ENCODE measurements at places on chromosomes 4 and X.

GRCh38 chr4:35793045-35793722 is 451.1 kb downstream of the ARAP2 start:
- no peak for DNase-seq

- DNase-seq: no peak
These were observed 80.5 kb upstream of the TMEM150C start for GRCh38 chr4:82642331-82642730.

DNA sequence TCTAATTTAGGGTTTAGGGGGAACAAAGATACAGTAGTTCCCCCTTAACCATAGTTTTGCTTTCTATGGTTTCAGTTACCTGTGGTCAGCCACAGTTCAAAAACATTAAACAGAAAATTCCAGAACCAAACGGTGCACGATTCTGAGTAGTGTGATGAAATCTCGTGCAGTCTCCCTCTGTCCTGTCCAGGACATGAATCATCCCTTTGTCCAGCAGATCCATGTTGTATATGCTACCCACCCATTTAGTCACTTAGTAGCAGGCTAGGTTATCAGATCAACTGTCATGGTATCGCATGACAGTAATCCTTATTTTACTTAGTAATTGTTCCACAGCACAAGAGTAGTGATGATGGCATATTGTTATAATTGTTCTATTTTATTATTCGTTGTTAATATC is 556.1 kb downstream of the IL1RAPL1 start:
- no peak for DNase-seq

DNA sequence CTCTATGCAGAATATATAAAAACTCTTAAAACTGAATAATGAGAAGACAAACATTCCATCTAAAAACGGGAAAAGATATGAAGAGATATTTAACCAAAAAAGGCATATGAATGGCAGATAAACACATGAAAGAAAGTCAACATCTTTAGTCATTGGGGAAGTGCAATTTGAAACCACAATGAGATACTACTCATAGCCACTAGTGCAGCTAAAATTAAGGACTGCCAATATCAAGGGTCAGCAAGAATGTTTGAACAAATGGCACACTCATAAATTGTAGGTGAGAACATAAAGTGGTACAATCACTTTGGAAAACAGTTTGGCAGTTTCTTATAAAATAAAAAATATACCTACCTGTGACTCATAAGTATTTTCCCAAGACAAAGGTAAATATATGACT is 534.9 kb upstream of the DIPK2B start:
- no peak for DNase-seq

- DNase-seq: no peak
These were observed 116.0 kb downstream of the SOWAHB start for GRCh38 chr4:76781698-76782595.

DNA sequence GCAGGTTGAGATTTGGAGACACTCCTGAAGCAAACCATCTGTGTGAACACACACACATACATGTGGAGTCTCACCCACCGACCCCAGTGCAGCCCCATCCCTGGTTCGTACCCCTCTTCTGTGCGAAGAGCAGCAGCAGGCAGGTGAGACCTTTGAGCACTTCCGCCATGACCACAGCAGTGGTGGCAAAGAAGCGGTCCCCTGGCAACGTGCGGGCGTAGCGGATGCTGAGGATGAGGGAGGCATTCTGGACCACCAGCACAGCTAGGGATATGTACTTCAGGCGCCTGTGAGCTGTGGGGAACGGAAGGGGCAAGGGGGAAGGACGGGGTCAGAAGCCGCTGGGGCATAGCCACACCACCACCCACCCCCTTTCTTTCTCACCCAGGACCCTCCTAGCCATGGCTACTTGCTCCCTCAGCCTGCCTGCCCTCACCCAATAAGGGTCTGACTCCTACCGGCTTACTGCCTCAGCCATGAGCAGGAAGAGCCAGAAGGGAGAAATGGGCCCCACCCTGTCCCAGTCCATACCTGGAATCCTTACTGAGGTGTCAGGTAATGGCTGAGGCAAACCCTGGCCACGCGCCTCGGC is 1.6 kb downstream of the SLC35A2 start:
- no peak for DNase-seq

DNA sequence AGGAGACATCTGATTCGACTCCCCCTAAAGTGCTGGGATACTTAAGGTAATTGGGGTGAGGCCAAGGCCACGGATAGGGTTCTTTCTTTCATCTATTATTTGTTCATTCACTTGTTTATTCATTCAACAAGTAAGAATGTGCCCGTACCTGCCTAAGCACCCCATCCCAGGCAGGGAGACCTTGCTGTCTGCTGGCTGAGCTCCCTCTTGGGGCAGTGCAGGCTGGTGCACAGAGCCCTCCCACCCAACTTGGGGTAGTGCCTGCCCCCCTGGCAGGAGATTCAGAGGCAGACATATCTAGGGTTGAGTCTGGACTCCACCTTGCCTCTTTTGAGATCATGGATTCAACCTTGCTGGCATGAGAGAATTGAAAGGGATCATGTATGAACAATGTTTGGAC is 95.7 kb downstream of the DRD5 start:
- no peak for DNase-seq

- DNase-seq: no peak
These were observed 156.8 kb upstream of the HS3ST1 start for GRCh38 chr4:11585506-11585905.

DNA sequence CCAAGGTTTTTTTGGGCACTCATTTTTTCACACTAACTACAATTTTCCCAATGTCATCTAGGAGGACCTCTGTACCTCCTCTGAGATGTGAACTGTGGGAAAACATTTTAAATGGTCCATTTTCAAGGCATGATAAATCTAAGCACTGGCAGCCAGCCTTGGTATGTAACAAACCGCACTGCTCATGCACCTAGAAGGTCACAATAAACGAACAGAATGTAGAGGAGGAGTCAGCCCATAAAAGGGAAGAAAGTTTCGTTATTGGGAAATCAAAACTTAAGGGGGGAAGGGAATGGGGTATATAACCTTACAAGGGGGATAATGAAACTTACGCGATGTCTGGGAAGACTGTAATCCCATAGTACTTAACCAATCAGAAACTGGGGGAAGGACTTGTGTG is 16.4 kb downstream of the COX18 start:
- DNase-seq: no peak

- DNase-seq: no peak
These were observed 7.5 kb upstream of the RUFY3 start for GRCh38 chr4:70714079-70714887.

DNA sequence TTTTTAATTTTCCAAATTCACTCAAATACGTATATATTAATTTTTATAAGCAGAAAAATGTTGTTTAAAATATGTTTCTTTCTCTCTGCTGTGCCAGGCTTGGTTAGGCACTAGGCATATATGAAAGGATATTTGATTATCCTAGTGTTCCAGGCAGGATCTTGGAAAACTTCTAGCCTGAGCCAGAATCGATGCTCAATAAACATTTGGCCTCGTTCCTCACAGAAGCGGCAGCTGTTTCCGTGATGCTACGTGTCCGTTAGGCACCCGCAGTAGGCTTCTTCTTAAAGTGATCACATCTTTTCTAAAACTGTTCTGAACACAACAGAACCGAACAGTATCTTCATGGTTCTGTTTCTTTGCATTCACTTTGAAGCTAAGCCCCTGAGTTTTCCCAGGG is 50.1 kb upstream of the CRMP1 start:
- no peak for DNase-seq

DNA sequence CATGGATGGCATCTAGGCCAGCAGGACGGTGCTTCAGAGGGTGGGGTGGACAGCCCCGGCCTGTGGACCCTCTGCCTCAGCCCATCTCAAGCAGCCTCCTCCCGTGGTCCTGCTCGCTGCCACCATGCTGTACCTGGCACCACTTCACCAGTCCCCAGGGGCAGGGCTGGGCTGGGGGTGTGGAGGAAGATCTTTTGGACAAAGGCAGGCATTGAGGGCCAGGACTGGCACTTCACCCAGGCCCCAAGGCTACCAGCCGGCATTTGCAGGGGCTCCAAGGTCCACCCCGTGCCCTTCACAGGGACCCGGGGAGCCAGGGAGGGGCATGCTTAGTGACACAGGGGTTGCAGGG is 713 bp downstream of the PLXNB3 start:
- no peak for DNase-seq

DNA sequence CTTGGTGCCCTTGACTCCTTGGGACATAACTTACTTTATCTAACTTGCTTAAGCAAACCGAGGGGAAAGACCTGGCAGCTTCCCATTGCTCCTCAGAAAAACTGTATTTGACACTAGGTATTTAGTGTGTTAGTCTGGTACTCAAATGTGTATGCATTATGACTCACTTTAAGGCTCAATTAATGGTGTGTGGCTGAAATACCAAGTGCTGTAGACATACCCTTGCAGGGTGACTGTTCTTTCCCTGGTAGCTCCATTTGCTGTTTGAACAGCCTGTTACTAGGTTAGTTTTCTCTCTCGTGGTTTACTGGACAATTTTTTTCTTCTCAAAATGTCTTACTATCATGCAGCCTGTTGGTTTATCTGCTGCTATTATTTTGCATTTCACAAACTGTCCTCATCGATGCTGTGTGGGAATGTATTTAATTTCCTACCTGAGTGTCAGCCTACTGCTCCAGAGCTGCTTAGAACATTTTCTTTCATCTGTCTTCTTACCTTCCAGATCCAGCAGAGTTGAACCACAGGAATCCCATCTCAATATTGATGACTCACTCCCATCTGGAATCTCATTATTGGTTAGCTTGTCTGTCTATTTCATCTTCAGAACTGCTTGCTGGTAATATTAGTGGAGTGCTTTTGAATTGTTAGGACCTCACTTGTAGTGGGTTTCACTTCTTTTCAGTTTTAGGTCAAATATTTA is 158.0 kb upstream of the FAT1 start:
- no peak for DNase-seq

DNA sequence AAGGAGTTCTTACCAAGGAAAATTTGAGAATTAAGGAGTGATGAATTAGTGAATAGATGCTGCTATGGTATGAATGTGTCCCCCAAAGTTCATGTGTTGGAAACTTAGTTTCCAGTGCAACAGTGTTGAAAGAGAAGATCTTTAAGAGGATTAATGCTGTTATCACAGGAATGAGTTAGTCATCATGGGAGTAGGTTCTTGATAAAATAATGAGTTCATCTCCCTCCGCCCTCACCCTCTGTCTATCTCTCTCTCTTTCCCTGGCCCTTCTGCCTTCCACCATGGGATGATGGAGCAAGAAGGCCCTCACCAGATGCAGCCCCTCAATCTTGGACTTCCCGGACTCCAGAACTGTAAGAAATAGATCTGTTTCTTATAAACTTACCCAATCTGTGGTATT is 38.3 kb upstream of the KLHL8 start:
- DNase-seq: no peak

GRCh38 chrX:69107231-69107739 is 58.0 kb downstream of the PJA1 start:
- DNase-seq: no peak

DNA sequence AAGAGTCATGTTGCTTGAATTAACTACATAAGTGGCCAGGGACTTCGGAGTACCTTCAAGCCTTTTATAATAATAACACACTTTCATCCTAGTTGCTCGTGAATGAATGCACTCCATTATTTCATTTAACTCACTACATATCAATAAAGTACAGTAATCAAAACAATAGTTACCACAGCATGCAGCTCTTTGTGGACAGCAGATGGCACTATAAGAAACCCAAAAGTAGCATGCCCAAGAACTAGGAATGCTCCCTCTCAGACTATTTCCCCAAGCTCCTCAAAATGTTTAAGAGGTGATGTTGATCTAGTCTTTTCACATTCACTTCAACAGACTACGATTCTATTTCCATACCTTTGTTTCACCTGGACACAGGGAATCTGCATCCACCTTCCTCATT is 500.8 kb upstream of the DIAPH2 start:
- DNase-seq: no peak

- DNase-seq: no peak
These were observed 8.3 kb upstream of the SRPK3 start for GRCh38 chrX:153772316-153773217.

GRCh38 chr4:113893546-113893945 is 85.9 kb downstream of the ARSJ start:
- no peak for DNase-seq

- DNase-seq: no peak
These were observed 248.3 kb downstream of the DHRSX start for GRCh38 chrX:2252331-2253065.

DNA sequence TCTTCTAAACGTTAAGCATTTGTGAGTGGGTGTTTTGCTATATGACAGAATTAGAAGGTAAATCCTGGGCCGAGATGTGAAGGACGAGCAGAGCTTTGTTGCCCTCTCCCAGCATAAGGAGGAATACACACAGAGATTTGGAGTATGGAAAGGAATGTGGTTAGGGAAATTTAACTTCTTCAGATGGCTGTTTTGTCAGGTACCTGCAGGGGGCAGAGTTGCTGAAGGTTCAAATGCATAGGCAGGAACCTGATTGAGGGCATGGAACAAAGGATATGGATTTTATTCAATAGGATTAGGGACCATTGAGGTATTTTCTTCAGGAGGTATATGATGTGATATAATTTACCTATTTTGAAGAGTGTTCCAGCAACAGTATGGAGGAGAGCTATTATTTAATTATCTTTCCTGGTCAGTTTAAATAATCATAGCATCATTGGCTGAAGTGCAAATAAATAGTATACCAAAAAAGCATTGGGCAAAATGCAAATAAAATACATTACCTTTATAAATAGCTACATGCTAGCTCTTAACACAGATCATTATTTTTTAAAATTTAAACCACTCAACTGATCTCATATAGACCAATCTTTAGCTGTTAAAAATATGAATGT is 143.6 kb downstream of the SLIT2 start:
- DNase-seq: peak; percentile 10

DNA sequence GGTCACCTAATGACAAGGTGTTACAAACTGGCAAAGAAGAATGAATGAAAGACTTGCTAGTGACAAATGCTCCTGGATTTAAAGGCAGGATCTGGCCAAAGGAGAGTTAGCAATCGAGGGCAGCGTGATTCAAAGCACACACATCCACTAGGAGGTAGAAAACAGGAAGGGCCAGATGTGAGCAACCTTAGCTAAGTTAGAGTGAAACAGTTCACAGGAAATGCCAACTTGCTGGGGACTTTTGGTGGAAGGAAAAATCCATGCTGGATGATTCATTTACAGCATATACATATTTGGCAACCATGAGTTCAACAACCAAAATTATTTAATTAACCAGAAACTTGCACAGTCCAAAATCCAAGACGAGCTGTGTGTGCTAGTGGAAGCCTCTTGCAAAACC is 276.9 kb downstream of the PTTG2 start:
- no peak for DNase-seq

DNA sequence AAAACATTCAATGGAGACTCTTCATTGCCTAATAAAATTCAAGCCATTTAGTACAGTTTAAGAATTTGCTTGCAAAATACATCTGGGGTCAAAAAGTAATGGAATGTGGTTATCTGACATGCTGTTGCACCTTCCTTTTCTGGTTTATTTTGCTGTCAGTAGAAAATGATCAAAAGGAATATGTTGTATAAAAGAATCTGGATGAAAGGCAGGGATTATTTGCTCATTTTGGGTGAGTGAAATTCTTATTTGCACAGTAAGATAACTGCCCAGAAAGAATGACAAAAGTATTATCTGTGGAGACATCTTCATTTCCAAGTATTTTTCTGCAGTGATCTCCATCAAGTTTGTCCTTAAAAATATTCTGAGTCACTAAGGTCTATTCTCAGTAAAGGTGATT is 30.4 kb downstream of the BOD1L1 start:
- DNase-seq: no peak

Measured in hematopoietic multipotent progenitor cell treated with erythropoietin and hydrocortisone succinate and interleukin-3 and kit ligand, for 15 days (in vitro differentiated cells).